Activated CD4-positive, alpha-beta T cell treated with anti-CD3 and anti-CD28 coated beads, Interleukin-2, amount 10 ng/mL, durations not matched to agents 24 days and 14 days (primary cell): ENCODE measurements at places on chromosomes 6 and 20. TPM values are rescaled to one million over a fixed set of nuclear protein-coding genes. Genes with fewer than 3 reads are reported as not detected.

PAK5 gene
- not detected in 2 replicates for total RNA-seq

SIGLEC1 gene
- total RNA-seq, result not detected in 2 replicates

- no peak for DNase-seq
- no peak overlapping the region for H3K27ac ChIP-seq
- peaks cover 24% of the 10 kb centered on the region for H3K4me1 ChIP-seq
- H3K4me3 ChIP-seq, result no peak overlapping the region
- peaks cover 11% of the 10 kb centered on the region for H3K36me3 ChIP-seq
- no peaks in the 10 kb centered on the region for H3K27me3 ChIP-seq
Measured at GRCh38 chr6:137933696-137934095, 66.6 kb downstream of the TNFAIP3 start.

DNA sequence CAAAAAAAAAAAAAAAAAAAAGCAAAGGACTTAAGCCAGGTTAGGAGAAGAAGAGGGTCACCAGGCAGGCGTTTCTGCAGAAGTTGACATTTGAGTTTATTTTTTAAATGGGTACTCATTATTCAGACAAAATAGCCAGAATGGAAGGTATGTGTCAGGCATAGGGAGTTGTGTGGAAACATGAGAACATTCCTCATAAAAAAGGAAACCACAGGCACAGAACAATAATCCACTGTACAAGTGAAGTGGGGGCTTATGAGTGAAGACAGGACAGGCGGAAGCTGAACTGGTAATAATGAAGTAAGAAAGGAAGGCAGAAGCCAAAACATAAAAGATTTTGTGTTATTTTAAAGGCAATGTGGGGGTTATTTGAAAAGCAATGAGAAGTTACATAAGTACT is 104.6 kb downstream of the EPB41L2 start:
- H3K27ac ChIP-seq, result no peak overlapping the region
- H3K36me3 ChIP-seq, result no peaks in the 10 kb centered on the region
- no peak for DNase-seq
- no peaks in the 10 kb centered on the region for H3K4me1 ChIP-seq

GRCh38 chr6:139713424-139713823 is 339.0 kb upstream of the CITED2 start:
- peaks cover 12% of the 10 kb centered on the region for H3K27me3 ChIP-seq
- H3K27ac ChIP-seq, result no peak overlapping the region
- DNase-seq, result no peak
- no peak overlapping the region for H3K4me3 ChIP-seq
- H3K4me1 ChIP-seq, result no peaks in the 10 kb centered on the region
- no peaks in the 10 kb centered on the region for H3K36me3 ChIP-seq
